Osteoblast (primary cell): ENCODE measurements at places on chromosomes 6 and 20. TPM values are rescaled to one million over a fixed set of nuclear protein-coding genes. Genes with fewer than 3 reads are reported as not detected.

DNA sequence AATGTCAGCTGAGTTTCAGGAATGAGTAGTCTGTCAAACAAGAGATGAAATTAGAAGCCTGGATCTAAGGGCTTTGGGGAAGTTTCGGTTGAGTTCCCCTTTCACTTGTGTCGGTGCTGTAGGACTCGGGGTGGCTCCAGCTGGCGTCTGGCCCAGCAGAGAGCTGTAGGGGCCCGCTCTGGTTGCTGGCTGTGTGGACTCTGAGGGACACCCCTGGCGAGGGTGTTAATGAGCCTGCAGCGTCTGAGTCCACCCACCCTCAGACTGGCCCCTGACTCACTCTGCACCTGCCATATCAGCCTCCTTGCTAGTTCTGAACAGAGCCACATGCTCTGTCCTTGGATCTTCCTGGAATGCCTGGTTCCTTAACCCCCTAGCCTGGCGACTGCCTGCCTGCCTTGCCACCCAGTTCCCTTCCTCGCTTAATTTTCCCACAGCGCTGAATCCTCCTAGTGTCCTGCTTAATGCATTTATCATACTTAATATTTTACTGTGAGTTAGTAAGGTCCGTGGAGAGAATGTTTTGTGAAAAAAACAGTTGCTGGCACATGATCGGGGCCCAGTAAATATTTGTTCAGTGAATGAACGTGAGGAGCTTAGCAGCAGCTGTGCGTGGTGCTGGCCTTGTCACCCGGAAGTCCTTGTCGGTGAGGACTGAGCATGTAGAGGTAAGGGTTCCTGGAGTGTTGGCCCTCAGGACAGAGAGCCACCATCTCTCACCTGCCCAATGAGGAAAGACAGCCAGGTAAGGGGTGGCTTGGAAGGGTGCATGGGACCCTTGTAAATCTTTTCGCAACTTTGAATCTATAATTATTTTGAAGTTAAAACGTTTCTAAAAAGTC, 1.6 kb downstream of the DNAJC5 start:
- DNase-seq: peak; percentile 87

- DNase-seq: no peak
These were observed 290.0 kb upstream of the PTCHD4 start for GRCh38 chr6:48401016-48401415.

DNA sequence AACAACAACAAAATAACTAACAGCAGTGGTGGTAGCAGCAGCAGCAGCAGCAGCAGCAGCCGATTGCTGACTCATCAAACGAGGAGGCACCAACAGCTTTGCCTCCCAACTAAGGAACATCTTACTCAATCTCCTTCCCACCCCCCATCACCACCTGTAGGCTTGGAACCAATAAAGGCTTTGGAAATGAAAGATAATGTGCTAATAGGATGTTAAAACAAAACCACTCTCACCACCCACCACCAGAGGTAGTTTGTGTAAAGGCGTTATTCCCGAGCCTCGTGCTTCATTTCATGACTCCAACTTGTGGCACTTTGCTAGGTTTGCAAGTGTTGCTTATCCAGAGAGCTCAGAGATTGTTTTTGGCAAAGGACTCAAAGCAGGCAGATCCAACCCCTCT, 346.5 kb downstream of the CD83 start:
- DNase-seq: no peak

- DNase-seq: no peak
These were observed 130.4 kb downstream of the SLC23A2 start for GRCh38 chr20:4870906-4871305.

DNA sequence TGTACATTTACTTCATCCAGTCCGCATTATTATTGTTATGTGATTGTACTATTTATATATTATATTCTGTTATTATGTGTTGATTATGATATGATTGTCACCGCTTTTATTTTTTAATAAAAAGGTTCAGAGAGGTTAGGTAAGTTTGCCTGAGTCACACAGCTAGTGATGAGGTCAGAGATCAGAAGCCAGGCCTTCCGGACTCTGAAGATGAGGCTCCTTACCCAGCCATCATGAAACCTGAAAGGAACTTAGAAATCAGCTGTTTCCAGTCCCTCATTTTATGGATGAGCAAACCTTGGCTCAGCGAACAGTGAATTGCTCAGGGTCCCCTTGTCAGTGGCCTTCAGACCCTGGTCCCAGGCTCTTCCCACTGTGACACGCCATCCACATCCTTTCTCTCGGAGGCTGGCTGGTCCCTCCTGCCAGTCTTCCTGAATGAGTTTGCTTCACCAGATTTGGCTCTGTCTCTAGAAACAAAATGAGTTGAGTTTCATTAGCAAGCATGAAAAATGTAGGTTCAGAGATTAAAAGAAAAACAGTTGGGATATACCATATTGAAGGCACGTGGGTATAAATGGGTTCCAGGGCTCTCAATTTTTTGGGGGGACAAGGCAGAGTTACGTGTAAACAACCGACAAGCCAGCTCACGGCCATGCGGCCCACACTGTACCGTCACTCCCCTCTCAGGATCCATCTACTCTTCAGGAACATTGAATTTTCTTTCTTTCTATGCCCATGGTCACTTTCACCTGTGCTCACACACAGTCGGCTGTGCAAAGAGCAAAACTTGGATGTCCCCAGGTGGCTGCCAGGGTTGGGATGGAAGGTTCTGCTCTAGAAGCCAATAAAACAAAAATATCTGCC, 132.9 kb downstream of the ZDHHC14 start:
- DNase-seq: no peak

- peak; percentile 59 for DNase-seq
These were observed 29.6 kb downstream of the PRKN start for GRCh38 chr6:162697872-162698403.

TUBB2B gene
- total RNA-seq: 5.6 and 9.0 TPM in 2 replicates

- peak; percentile 78 for DNase-seq
These were observed 50.8 kb upstream of the DSN1 start for GRCh38 chr20:36824142-36824940.

DNA sequence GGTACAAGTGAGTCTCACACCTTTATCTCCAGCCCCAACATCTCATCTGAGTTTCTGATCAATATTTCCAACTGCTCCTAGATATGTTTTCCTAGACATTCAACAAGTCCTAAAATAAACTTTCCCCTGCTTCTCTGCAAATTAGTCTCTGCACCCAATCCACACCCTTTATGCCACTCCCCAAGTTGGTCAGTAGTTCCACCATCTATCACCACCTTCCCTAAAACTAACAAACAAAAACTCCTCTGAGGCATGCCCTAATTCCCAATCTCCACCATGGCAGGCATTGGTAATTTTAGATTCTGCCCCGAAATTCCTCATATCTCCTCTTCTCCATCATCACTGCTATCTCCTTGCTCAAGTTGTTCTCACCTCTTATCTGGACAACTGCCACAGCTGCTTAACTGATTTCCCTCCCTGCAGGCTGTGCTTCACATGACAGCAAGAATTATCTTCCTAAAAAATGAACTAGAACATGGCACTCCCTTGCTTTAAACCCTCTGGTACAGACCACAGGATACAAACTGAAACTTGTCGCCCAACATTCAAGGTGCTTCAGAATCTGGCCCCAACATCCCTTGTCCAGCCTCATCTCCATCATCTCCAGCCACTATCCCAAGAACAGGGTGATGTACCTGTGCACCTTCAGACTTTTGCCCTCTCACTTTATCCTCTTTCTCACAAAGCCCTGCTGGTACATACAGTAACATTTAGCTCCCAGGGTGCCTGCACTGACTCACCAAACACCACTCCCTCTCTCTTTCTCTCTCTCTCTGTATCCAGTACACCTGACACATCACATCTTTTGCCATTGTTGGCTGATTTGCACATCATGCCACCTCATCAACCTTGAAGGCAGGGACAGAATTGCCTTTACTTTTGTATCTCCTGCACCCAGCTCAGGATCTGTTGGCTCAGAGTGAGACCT, 55.5 kb downstream of the ZHX3 start:
- DNase-seq: no peak

DNA sequence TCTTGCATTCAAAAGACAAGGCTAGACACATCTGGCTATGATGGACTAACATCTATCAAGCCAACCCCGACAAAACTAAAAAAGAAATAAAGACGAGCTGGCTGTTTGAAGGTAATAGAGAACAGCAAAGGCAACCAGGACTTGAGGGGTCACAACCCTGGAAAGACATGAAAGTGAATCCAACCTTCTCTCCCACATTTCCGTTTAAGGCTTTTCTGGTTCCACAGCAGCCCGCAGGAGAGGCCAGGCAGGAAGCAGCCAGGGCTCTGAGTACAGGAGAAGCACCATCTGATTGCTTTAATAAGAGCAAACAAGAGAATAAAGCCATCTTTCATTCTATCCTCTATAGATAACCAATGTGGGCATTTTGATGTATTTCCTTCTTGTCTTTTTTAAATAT, 14.3 kb downstream of the CNKSR3 start:
- DNase-seq: no peak

- DNase-seq: no peak
These were observed 67.3 kb upstream of the ZNF217 start for GRCh38 chr20:53660947-53661381.

DNA sequence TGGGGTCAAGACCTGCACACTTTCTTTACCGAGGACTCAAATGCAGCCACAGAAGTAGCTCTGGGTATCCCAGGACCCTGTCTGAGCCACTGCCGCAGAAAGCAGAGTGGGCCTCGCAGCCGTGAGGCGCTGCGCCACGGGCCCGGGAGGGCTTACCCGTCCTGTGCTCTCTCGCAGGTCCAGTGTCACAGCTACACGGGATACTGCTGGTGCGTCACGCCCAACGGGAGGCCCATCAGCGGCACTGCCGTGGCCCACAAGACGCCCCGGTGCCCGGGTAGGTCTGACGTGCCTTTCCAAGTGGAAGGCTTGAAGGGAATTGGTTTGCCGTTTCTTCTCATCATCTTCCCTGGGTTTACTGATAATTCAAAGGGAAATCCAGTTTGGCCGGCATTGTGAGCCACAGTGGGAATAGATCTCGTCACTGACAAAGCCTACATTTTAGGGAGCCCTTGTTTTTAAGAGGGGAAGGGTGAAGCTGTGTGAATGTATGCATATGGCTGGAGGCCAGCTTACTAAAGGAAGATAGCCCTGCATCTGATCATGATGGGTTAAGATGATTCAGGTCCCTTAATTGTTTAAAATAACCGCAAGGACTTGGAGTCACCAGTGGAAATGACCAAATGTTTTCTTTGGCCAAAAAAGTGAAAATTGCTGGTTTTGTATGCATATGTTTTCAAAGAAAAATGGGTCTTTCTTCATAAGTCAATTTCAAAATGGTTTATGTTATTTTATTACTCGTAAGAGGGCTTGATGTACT, 86.6 kb downstream of the SMOC2 start:
- DNase-seq: no peak

GRCh38 chr6:141467881-141468280, 664.8 kb upstream of the GJE1 start:
- DNase-seq: no peak

RAD21L1 gene
- total RNA-seq: not detected in 2 replicates

COL12A1 gene
- total RNA-seq: 1,393 and 1,591 TPM in 2 replicates

DNA sequence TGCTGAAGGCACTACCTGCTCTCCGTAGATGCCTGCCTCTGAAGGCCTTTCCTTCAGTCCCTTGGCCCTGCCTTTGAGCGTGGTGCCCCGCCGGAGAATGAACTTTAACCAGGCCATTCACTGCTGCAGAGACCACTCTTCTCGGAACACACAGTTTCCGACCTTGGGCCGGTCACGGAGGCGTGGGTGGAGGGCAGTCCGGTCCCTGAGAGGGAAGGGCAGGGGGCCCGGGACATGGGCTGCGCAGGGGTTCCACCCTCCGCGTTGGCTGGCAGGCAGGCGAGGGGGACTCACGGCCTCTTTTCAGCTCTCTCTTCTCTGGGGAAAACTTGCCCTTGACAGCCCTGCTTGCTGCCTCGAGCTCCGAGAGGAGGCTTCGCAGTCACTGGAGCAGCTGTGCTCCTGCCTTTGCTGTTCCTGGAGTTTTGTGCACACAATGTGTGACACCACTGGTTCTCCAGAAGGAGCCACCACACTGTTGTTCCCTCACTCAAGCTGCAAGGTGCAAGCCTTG, 187.8 kb downstream of the SMOC2 start:
- no peak for DNase-seq

GRCh38 chr6:112936504-112936903, 589.4 kb downstream of the RFPL4B start:
- DNase-seq: peak; percentile 41

NPEPL1 gene
- total RNA-seq: 26.8 and 29.7 TPM in 2 replicates

DNA sequence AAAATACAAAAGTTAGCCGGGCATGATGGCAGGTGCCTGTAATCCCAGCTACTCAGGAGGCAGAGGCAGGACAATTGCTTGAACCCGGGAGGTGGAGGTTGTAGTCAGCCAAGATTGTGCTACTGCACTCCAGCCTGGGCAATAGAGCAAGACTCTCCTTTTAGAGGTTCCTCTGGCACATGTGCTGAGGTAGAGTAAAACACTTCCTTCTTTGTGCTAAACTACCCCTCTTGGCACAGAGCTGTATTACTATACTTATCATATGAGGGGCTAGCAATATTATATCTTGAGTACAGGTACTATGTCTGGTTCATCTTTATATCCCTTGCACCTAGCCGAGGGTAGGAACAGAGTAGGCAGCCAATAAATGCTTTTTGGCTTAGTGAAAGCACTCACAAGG, 40.2 kb upstream of the SAMHD1 start:
- DNase-seq: no peak

ERGIC3 gene
- total RNA-seq: 475 and 538 TPM in 2 replicates

GRCh38 chr6:159090530-159091480, 46.0 kb upstream of the TAGAP start:
- no peak for DNase-seq

MRS2 gene
- total RNA-seq: 22.7 and 23.5 TPM in 2 replicates

- DNase-seq: peak; percentile 95
These were observed 40.6 kb downstream of the TOX2 start for GRCh38 chr20:43955062-43955749.

DNA sequence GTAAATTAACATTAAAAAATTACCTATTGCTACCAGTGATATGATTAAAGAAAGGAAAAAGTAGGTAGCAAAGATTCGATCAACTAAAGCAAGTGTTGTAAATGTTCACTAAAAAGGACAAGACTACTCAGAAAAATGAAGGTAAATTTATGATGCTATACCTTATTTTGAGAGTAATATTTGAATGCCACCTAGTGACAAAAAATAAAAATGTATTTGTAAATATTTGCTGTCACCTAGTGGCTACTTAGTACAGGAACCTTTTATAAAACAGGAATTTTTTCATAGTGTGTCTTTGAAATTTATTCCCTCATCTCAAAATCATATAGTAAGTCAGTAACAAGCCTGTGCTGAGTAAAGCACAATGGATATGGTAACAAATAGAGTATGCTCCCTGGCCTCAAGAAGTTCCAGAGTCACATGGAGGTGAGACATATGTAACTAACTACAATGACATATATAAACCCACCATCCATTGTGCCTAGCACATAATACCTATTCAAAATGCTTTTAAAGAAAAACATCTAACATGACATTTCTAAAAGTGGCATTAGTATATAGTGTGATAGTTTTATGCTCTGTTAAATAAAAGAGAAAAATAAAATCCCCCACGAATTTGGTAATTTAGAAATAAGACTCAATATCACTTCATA, 193.1 kb upstream of the SIM1 start:
- no peak for DNase-seq

- no peak for DNase-seq
These were observed 41.9 kb downstream of the PLEKHG1 start for GRCh38 chr6:150641398-150642139.

- no peak for DNase-seq
These were observed 51.2 kb upstream of the FRMD1 start for GRCh38 chr6:168130168-168130696.

MRAP2 gene
- 4.1 and 5.1 TPM in 2 replicates for total RNA-seq

- no peak for DNase-seq
These were observed 146.0 kb upstream of the BEND6 start for GRCh38 chr6:56808871-56809359.
